ENCODE measurements at places on chromosomes 3 and 15.

- DNase-seq = no peak
Measured at GRCh38 chr15:68910816-68911215, 19.5 kb upstream of the SPESP1 start.

GRCh38 chr15:75508840-75509532 lies 57.5 kb upstream of the SIN3A start:
- DNase-seq = no peak

DNA sequence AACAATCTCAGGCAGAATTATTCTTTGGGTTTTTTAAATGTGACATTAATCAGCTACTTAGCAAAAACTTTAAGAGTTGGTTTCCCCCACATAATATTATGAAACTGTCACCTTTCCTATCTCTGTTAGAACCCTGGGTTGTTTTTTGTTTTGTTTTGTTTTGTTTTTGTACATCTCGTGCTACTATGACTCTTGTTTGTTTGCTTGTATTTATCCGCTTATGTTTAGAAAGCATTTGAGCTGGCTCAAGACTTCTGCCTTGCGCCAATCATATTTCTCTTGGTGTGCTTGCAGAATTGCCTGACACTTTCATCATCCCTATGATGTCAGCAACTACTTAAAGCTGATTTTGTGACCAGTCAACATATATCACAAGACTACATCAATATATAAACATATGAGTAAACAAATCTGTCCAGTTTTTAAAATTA lies 116.9 kb downstream of the DCLK3 start:
- no peak for DNase-seq

GRCh38 chr15:63042877-63043334 lies 359 bp downstream of the TPM1 start:
- no peak for DNase-seq

DNA sequence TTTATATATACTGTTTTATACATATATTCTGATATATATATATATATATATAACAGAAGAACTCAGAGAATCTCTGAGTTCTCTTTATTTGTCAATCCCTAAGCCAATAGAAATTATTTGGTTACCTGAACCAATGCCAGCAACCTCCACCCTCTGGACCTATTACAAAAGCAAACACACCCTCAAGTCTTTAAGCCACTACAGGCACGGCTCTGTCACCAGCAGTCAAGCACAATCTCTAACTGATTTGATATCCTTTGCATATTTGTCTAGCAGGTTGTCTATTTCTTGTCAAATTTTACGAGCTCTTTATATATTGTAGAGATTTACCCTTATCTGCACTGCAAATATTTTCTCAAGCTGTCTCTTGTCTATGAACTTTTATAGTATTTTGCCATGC lies 66.6 kb upstream of the TOPAZ1 start:
- DNase-seq = no peak

All from NCI-H2107 (cell line).